ENCODE measurements at places on chromosomes 13 and 19. TPM values are rescaled to one million over a fixed set of nuclear protein-coding genes. Genes with fewer than 3 reads are reported as not detected.

Gene PDE4A
- 1.9 TPM for total RNA-seq

Gene ATP1A3
- total RNA-seq, result under 0.01 TPM

Gene LGI4
- not detected for total RNA-seq

Gene ZNF556
- total RNA-seq, result 0.71 TPM

Gene ZIK1
- total RNA-seq, result 12.6 TPM

Gene DACT3
- not detected for total RNA-seq

Gene ATP8B3
- total RNA-seq, result 1.1 TPM

Gene NLRP11
- not detected for total RNA-seq

All from nasal cavity respiratory epithelium epithelial cell of viscerocranial mucosa (primary cell).